ENCODE measurements at places on chromosomes 1 and 21.

DNA sequence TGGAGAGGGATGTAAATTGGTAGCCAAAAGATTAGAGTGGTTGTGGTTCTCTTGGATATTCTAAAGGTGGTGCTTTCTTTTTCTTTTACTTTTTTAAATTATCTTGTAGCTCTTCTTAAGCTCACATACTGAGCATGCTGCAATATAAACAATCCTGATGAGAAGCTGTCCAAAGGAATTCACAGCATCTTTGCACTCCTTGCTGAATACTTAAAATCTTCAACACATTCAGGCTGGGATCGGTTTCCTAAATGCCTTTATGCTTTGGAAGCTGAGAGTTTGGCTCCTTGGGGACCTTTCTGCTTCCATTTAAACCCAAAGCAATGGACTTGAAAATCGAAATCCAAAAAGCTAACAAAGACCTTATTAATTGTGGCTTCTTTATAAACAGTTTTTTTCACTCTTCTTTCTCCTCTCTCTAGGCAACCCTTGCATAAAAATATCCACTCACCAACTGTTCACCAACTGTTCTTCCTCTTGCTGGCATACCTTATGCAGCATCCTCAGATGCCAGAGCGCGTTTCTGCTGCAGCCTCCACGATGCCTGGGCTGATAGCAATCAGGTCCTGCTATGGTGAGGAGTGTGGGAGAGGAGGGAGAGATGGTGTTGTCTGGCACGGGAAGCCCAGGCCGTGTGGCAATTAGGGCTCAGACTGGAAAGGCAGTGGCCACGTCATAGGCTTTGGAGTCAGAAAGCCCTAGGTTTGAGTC is 535.8 kb upstream of the DAB1 start:
- no peak for DNase-seq

DNA sequence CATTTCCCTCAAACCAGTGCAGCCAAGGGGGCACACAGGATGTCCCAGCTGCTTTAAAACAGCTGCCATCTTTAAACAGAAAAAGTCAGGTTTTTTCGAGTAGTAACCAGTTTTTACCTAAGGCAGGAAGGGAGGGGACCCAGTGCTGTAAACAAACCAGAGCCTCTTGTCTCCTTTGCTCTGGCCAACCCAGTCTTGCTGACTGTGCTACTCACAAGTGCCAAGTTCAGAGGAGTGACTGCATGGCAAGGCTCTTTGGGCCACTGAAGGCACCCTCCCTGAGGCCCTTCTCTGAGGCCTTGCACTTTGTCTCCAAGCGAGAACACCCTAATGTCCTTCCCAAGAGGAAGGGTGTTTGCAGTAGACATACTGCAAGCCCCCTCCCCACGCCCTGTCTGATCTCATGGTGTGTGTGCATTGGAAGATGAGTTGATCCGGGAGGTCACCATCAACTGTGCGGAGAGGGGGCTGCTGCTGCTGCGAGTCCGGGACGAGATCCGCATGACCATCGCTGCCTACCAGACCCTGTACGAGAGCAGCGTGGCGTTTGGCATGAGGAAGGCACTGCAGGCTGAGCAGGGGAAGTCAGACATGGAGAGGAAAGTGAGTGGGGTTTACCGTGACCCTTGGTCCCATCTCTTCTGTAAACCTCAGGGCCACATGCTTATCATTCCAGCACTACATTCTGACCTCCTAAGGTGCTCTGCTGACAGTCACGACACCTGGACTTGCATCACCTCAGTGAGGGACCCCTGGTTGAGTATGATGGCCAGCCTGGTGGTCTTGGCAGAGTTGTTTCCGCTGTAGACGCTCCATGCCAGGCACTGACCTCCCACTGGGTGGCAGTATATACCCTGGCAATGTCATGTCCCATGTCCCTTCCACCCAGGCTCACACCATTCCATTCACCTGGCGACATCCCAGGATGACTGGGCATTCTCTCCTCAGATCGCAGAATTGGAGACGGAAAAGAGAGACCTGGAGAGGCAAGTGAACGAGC is 4.7 kb downstream of the DNALI1 start:
- DNase-seq, result peak; percentile 23

DNA sequence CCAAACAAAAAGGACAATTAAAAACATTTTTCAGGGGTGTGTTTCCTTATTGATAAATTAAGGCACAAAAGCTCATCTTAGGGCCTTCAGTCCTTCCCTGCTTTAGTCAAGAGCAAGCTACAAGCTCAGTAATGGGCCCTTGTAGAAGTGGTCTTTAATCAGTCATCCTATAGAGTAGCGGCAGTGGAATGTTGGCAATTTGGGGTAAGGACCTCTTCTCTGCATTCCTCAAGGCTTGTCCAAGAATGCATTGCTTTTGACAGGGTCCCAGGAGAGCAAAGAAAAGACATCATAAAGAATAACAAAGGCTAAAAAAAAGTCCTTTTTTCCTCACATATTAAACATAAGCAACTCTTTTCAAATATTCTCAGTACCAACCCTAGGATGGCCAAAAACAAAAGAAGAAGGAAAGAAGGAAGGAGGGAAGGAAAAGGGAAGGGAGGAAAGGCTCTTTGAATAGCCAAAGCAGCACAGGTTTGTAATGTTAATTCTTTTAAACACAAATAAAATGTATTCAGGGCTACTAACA is 27.3 kb upstream of the CAMK1G start:
- no peak for DNase-seq

DNA sequence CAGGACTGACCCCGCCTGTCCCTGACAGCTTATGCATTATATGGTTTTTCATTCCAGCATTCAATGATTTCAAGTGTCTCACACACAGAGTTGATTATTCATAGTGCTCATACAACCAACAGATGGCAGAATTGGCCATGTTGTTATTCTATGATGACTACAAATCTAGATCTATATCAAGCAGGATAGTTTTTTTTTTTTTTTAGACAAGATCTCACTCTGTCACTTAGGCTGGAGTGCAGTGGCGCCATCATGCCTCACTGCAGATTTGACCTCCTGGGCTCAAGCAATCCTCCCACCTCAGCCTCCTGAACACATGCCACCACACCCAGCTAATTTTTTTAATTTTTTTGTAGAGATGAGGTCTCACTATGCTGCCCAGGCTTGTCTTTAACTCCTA is 40.1 kb upstream of the LRRC8D start:
- DNase-seq, result no peak

- no peak for DNase-seq
Observed at GRCh38 chr1:88394958-88395357, 289.1 kb upstream of the PKN2 start.

Data from stimulated activated CD4-positive, alpha-beta T cell treated with anti-CD3 and anti-CD28 coated beads, Interleukin-12 subunit alpha, Interleukin-12 subunit beta, amount 100 ng/mL, for 4 hours (primary cell).